ENCODE measurements at places on chromosomes 4 and X.

GRCh38 chrX:11241720-11242119 lies 51.5 kb upstream of the AMELX start:
- DNase-seq: no peak

GRCh38 chrX:13932416-13932815 lies 97.3 kb downstream of the GEMIN8 start:
- no peak for DNase-seq

GRCh38 chrX:15864629-15865028 lies 10.0 kb upstream of the AP1S2 start:
- peak; percentile 49 for DNase-seq

- no peak for DNase-seq
Observed at GRCh38 chr4:2445130-2445529, 23.8 kb upstream of the RNF4 start.

GRCh38 chr4:2487632-2488031 lies 18.7 kb downstream of the RNF4 start:
- no peak for DNase-seq

GRCh38 chrX:49029876-49030275 lies 13.3 kb downstream of the TFE3 start:
- DNase-seq: peak; percentile 12

GRCh38 chrX:40530509-40530908 lies 50.3 kb upstream of the ATP6AP2 start:
- no peak for DNase-seq

DNA sequence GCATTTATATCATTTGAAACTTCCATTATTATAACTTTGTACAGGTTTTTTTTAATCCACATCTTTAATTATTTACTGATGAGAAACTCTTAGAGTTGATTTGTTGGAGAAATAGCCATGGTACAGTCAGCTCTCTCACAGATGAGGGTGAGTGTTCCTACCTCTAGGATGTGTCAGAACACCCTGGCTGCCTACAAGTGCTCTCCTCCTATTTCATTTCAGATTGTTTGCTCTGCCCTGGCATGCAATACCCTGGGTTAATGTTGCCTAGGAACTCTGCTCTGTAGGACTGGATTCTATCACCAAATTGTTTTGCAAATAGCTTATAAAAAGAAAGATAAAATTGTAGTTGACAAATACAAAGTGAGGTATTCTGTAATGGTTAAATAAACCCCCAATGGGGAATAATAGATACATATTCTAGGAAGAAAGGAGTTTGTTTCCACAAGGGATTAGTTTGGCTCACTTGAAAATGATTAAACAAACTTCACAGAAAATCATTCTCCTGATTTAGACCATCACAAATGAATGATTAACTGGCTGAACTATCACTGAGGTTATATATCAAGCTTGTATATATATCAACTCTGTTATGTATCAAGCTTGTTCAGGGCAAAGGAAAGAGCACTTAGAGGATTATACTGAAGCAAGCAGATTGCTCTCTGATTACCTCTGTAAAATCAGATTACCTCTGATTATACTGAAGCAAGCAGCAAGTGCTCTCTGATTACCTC lies 150.0 kb downstream of the PDE5A start:
- DNase-seq: no peak

GRCh38 chr4:57044996-57045395 lies 65.2 kb downstream of the IGFBP7 start:
- no peak for DNase-seq

- DNase-seq: no peak
Observed at GRCh38 chr4:83894831-83895230, 358.9 kb downstream of the GPAT3 start.

DNA sequence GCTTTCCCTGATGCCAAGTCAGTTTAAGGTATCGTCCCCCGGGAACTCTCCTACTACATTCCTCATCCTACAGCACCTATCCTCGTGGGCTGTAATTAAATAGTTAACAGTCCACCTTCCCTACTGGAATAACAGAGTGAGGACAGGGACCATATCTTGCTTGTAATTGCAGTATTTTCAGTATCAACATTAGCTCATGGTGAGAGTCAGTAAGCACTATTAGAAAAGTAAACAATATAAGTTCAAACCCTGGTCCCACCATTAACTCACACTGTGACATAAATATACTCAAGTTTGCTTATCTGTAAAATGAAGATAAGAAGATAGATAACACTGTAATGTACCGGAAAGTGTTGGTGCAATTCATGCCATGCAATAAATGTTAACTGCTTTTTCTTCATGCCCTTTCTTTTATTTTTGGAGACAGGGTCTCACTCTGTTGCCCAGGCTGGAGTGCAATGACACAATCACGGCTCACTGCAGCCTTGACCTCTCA lies 61.3 kb downstream of the SH3RF1 start:
- DNase-seq: no peak

GRCh38 chrX:69551421-69552009 lies 47.4 kb downstream of the NALF2 start:
- no peak for DNase-seq

- DNase-seq: no peak
Observed at GRCh38 chr4:39700554-39700953, 2.6 kb downstream of the UBE2K start.

- no peak for DNase-seq
Observed at GRCh38 chr4:79689740-79690139, 281.7 kb upstream of the GK2 start.

GRCh38 chr4:94746746-94747145 lies 11.0 kb upstream of the BMPR1B start:
- DNase-seq: no peak
